ENCODE measurements at places on chromosomes 11 and 22.
A peak's percentile ranks its signal among the peaks of the same experiment; 100 is the strongest.

DNA sequence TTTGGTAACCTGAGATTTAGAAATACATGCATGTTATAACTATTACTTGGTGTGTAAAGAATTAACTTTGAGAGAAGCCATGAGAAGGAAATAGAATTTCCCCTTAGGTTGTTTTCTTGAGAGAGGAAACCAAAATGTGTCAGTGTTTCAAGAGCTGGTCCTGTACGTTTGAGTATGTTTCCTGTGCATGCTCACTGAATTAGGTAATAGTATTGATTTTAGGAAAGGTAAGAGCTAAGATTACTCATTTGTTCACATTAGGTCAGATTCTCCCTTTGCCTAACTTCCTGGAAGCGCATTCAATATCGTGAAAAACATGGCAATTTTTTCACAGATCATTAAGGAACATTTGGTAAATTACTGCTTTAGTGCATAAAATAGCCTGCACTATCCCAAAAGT is 49.3 kb upstream of the RDX start:
- DNase-seq: no peak

- no peak for DNase-seq
These were observed 122.3 kb downstream of the MSANTD4 start for GRCh38 chr11:105899772-105900171.

DNA sequence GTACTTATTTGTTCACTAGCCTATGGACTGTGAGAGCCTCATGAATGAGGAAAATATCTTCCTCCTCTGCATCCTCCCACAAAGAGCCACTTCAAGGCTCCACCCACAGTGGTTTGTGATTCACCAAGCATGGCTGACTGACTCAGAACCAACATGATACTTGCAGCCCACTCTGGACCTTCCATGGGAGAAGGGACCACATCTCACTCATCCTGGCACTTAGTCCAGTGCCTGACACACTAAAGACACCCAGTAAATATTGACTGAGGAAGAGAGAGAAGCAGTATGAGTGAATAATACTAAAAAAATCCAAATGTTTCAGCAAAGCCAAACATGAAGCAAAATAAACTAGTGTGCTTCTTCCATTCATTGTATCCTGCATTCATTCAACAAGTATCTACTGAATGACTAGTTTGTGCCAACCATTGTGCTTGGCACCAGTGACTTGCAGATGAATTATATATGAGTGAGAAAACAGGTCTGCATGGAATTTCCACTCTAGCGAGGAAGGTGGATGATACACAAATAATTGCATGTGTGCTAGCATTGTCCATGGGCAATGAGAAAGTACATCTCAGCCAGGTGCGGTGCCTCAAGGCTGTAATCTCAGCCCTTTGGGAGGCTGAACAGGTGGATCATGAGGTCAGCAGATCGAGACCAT is 54.9 kb upstream of the BLID start:
- peak; percentile 96 for DNase-seq

DNA sequence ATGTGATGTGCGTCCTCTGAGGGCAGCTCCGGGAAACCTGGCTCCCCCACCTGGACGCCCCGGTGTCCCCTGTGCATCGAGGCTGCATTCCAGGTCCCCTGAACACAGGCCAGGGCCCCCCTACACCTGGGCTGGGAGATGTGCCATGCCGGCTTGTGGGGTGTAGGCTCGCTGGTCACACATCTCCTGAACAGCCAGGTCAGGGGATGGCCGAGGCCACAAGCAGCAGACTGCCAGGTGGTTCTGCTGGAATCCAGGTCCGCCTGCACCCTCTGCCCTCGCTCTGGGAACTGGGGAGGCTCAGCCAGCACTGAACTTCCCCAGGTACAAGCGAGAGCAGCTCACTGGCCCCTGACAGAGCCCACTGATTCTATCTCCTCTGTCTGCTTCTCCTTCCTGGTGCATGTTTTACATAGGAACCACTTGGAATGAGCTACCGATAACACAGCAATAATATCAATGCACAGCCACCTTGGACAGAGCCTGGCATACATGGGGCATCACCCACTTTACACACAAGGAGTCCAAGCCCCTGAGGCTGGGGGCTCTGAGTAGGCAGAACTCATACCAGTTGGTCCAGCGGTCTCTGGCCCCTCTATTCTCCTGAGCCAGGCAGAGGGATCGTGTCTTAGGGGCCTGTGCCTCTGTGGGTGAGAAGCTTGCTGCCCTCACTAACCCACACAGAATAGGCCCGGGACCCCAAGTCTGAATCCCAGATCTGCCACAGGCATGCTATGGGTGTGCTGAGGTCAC is 46.8 kb downstream of the TBX1 start:
- DNase-seq: no peak

DNA sequence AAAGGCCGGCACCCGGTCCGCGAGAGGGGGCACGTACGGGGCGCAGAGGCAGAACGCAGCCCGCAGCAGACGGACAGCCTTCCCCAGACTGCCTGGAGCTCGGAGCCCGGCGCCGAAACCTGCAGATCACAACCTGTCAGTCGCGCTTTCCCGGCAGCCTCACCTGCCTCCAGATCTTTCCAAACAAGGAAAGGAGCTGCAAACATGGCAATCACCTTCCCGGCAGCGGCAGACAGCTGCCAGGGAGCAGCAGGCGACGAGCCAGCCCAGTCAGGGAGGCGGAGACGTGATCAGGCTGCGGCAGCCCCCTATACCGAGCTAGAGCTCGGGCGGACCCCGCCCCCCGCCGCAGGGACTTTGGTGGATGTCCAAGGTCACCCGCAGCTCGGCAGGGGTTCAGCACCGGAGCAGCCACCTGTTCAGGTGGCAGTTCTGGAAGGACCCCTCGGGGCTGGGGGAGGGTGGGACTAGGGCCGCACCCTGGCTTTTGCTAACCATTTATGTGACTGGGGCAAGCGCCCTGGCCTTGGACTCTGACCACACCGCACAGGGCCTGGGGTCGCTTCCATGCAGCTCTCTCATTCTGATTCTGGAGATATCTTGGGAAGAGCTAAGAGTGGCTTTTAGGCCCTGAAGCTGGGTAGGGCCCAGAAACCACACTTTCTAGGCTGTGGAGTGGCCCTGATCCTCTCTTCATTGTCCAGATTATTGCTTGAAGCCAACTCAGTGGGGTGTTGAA is 143.8 kb downstream of the NECTIN1 start:
- DNase-seq: peak; percentile 10

DNA sequence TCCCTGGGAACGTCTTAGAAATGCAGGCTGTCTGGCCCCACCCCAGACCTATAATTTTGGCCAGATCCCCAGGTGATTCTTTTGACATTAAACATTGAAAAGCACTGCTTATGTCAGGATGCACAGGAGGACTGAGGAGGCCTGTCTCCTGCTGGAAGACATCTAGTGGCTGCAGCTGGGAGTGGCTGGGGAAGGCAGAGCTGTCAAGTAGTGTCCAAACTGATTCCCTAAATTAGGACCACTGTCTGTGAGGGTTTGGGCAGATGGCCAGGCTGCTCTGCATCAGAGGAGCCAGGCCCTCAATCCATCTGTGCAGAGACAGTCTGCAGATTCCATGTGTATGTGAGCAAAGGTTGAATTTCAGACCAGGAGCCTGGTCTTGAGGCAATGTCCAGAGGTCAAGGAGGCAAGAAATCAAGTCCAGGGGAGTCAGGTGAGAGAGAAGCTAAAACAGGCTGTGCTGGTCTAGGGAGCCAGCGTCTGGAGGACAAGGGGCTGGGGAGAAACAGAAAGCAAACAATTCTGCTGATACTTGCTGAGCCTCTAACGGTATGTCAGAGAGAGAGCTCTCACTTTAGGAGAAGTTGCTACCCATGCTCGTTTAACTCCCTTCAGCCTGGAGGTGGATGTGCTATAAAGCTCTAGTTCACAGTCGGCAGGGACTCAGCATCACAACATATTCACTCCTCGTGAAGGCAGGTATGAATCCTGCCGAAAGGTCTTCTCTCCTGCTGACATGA is 15.3 kb upstream of the SYTL2 start:
- DNase-seq: peak; percentile 65

- peak; percentile 86 for DNase-seq
These were observed 6.0 kb upstream of the SUSD2 start for GRCh38 chr22:24175160-24175808.

DNA sequence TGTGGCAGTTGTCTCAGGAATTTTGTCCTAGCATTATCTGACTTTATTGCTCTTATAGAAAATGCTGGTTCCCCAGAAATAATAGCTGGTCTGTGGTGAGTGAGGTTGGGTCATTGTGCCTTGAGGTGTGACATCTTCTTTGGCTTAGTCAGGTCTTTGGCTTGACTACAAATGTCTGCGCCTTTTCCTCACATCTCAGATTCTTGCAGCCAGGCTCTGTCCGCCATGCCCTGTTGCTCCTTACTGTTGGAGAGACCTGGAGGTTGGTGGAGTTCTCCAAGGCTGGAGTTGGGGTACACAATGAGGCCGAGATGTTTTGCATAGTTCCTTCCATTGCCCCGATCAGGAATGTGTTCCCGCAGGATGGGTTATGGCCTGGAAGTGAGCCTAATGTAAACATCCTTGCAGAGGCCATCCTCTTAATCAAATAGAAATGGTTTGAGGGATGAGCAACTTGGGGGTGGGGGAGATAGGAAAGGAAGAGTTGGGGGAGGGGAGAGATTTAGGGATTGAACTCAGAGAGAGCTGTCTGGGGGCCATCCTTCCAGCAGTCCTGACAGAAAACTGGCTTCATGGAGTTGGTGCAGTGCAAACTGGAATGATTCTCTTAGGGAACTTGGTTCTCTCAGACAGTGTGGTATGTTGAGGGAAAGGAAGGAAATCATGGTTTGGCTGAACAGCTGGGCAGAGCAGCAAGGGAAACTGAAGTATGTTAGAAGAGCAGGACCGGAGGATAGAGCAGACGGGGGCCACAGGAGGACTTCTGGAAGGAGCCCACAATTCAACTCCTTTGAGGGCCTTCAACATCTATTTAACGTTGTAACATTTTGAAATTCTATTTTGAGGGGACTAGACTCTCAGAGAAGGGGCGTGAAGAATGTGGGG is 49.9 kb downstream of the ZBTB16 start:
- DNase-seq: no peak

DNA sequence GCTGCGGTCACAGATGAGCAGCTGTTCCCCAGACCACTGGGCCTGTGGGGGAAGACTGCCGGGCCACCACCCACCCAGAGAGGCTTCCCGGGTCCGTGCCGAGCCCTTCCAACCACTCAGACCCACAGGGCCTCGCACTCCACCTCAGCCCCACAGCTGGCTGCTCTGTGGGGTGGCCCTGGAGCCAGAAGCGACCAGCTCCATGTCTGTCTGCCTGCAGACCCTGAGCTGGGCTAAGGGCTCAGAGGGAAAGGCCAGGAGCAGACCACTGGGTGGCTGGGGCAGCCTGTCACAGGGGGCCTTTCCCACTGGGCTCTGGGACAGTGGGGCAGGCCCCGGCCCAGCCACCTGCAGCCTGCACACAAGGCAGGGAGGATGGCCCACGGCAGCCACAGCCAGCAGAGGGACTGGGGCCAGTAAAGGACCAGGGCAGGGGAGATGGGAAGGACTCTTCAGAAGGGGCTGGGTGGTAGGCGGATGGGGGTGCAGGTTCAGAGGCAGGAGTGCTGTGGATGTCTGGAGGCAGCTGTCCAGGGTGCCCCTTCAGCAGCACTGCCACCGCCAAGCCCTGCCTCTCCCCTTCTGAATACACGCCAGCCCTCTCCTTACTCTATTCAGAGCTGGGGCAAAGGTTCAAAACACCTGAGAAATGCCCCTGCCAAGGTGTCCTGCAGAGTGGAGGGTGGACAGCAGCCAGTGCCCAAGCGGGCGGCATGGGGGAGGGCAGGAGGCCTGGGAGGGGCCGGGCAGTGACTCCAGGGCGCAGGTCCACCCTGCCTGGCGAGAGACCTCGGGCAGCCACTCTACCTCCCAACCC is 32.2 kb downstream of the GNB1L start:
- no peak for DNase-seq

DNA sequence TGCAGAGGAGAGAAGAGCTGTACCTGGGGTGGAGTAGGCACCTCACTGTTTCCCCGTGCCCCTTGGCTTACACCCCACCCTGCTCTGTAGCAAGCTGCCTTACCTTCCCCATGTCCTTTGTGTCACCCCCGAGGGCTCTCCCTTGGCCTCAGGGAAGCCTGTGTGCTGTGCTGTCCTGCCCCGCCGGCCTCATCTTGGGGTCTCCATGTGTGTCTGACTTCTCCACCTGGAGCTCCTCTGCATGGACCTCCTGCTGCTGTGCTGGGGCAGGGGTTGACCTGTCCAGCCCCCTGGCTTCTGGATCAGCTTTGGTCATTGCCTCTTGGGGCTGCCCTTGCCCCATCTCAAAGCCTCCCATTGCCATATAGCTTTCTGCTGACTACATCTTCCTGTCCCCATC is 59.8 kb downstream of the OSBP2 start:
- DNase-seq: no peak

DNA sequence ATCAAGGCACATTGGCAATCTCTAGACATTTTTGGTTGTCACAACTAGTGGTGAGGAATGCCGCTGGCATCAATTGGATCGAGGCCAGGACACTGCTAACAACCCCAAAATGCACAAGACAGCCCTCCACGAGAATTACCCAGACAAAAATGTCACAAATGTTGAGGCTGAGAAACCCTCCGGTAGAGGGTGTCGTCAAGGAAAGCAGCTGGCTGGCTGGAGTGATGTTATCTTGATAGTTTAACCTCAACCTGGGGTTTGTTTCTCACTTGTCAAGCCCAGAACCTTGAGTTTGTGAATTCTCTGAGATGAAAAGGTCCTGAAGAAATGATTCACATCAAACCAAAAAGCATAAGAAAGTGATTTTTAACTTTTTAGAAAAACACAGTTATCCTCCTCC is 21.1 kb upstream of the TMPRSS13 start:
- DNase-seq: peak; percentile 11

GRCh38 chr11:36013950-36014897 is 70.4 kb downstream of the LDLRAD3 start:
- no peak for DNase-seq

GRCh38 chr11:8019314-8020243 is 32.4 kb downstream of the EIF3F start:
- DNase-seq: peak; percentile 91

GRCh38 chr11:24198481-24198880 is 298.4 kb upstream of the LUZP2 start:
- DNase-seq: no peak

GRCh38 chr11:125261588-125261987 is 97.0 kb downstream of the PKNOX2 start:
- DNase-seq: no peak

GRCh38 chr11:69925366-69926196 is 106.4 kb upstream of the FGF3 start:
- no peak for DNase-seq

DNA sequence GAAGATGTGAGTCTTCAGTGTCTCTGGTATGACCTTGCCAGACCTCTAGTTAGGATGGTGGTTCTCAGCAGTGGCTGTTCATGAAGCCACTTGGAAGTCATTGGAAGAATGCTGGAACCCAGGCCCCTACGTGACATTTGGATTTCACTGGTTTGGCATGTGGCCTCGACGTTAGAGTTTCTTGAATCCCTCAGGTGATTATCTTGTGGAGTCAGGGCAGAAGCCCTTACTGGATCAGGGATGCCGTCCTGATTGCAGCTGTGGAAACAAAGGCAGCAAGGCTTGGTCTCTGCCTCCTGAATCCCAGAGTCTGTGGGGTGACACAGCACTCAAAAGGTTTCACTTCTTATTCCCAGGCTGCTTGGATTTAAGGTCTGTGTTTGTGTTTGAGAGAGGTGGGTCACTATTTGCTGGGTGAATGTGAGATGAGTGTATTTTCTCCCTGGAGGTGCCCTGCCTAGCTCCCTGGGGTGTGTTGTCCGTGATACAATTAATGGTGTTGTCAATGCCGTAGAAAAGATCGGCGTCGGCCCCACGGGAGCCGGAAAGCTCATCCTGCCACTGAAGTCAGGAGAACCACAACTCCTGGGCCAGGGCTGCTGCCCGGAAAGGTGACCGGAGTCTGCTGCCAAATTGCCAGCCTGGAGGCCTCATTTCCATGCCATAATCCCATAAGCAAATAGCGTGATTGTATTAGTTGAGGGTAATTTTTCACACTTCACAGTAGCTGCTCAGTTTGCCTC is 939.0 kb downstream of the BRD1 start:
- DNase-seq: no peak

- DNase-seq: peak; percentile 58
These were observed 34.9 kb upstream of the PHOX2A start for GRCh38 chr11:72278905-72279304.

Data from GM23248 (cell line).